ENCODE measurements at places on chromosomes 6 and 20.

DNA sequence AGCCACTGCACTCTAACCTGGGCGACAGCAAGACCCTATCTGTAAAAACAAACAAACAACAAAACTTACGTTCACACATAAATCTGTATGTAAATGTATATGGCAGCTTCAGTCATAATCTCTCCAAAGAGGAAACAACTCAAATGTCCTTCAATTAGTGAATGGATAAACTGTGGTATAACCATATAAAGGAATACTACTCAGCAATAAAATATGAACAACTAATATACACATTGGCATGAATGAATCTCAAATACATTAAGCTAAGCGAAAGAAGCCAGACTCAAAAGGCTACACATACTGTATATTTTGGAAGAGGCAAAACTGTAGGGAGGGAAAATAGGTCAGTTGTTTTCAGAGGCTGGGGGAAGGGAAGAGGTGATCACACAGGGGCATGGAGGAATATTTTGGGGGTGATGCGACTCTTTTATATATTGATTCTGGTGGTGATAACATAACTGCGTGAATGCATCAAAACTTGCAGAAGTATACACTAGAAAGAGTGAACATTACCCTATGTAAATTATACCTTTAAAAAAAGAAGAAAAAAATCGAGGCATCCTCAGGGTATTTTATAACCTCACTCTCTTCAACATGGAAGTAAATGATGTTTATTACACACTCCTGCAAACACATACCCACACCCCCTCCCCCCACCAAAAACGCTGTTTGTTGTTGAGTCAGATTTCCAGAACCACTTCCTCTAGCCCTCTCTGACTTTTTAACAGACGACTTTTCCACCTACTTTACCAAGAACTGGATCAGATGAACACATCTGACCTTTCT, 115.2 kb upstream of the RNF24 start:
- DNase-seq, result no peak

DNA sequence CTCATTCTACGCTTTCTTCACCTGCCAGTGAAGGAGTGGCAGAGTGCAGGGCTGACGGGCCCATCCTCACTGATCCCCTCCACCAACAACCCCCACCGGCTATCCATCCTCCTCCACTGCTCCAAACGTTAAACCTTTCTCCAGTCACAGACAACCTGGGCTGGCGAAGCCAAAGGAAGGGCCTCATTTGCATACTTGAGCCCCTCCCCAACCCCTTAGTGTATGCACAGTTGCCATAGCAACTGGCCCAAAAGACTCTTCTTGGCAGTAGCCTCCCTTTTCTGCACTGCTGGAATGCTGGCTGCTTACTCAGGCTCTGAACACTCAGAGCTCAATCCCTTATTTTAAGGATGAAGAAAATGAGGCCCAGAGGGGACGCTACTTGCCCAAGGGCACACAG, 130.3 kb downstream of the GRM4 start:
- no peak for DNase-seq

DNA sequence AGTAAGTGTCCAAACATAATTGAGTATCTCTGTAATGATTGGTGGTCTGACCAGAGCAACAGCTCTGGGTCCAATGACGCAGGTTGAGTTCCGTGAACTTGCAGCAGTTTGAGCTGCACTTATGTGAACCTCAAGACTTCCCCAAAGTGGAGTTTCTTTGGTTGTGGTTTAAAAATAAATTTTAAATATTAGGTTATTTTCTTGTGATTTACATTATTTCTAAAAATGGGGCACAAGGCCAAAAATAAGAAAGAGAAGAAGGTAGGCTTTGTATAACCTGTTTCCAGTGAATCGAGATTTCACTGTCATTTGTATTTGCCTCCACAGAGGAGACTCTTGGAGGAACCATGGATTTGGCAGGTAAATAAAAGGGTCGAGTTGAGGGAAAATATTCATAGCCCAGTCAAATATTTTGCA, 166.4 kb upstream of the ZNF217 start:
- no peak for DNase-seq

DNA sequence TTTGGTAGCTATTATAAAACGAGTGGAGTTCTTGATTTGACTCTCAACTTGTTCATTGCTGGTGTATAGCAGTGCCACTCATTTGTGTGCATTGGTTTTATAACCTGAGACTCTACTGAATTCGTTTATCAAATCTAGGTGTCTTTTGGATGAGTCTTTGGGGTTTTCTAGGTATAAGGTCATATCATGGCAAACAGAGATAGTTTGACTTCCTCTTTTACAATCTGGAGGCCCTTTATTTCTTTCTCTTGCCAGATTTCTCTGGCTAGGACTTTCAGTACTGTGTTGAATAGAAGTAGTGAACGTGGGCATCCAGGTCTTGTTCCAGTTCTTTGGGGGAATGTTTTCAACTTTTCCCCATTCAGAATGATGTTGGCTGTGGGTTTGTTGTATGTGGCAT, 38.8 kb downstream of the SUMO4 start:
- DNase-seq, result no peak

DNA sequence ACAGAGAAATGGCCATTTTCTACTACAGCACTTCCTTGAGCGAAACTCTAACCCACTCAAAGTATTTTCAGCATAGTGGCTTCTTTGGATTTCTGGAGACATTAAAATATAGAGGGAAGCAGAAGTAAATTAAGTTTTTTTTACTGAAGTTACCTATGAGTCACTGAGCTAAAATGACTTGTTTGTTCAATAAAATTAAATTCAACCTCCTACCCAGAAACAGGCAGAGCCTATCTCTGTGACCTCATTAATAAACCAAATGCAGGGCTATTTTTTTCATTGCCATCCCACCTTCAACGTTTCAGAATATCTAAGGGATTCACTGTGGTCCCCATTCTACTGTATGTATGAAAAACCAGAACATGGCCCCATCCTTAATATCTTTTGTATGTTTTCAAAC, 133.0 kb downstream of the MTFR2 start:
- DNase-seq, result no peak

- DNase-seq, result no peak
Observed at GRCh38 chr6:9593554-9593953, 821.3 kb downstream of the TFAP2A start.

- no peak for DNase-seq
Observed at GRCh38 chr6:107154801-107155160, 39.5 kb upstream of the BEND3 start.

DNA sequence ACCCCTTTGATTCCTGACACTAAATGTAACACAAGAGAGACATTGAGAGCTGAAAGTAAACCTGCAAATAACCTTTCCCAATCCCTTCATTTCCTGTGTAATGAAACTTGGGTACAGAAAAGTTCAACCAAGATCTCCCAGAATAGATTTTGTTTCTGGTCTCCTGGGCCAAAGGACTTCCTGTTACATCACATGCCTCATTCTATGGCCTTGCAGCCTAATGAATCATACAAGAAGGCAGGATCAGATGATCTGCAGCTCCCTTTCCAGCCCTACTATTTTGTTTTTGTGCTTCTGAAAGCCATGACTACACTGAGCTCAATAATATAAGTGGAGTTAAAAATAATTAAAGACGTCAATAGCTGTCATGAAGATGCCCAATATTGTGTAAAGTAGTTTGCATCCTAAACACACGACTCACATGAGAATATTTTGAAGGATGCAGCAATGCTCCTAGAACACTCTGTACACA, 73.4 kb upstream of the NOX3 start:
- peak; percentile 34 for DNase-seq

GRCh38 chr6:23006656-23007055, 437.3 kb downstream of the HDGFL1 start:
- no peak for DNase-seq

DNA sequence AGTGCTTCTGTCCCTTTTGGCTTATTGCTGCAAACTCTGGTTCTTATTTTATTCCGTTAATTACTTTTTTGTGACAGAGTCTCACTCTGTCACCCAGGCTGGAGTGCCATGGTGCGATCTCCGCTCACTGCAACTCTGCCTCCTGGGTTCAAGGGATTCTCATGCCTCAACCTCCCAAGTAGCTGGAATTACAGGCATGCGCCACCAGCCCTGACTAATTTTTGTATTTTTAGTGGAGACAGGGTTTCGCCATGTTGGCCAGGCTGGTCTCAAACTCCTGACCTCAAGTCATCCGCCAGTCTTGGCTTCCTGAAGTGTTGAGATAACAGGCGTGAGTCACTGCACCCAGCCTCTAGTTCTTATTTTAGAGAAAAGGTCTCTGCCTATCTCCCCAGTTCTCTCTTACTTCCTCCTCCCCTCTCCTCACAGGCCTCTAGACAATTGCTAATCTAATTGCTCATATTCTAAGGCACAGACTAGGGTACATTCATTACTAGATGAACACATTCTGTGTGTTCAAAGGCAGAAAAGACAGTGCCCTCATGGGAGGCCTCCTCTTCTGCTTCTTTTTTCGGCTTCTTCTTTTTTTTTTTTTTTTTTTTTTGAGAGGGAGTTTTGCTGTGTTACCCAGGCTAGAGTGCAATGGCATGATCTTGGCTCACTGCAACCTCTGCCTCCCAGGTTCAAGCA, 27.0 kb downstream of the EDEM2 start:
- DNase-seq, result peak; percentile 33

DNA sequence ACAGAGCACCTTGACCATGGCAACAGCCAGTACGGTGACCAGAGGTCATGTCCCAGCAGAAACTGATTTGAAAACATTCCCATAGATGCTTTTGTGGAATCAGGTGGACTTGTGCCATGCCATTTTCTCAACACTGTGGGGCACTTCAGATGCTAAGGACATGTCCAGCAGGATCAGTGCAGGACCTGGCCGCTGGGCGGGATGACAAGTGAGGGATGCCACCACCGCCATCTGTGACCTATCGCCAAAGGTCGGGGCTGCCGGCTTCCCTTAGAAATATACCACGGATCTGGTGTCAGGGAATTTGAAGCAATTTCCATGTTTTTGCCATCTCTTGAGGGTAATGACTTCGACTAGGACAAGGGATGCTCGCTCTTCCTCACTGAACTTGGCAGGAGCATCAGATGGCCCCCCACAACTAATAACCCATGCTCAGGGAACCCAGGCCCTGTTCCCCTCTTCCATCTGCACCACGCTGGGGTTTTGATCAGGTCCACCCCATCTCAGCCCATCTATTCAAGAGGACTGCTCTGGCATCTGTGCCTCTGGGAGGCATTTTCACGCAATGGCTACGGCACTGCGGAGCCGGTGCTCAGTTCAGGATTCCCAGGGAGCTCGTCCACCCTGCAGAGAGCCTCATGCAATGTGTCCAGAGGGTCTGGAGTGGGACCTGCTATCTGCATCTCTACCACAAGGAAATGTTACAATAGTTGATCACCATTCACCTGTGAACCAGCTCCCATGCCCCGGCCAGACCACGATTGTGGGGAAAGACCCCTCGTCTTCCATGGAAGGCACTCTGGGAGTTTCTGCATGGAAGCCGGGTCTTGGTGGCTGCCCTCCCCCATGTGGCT, 302.6 kb downstream of the TAF4 start:
- DNase-seq, result no peak

DNA sequence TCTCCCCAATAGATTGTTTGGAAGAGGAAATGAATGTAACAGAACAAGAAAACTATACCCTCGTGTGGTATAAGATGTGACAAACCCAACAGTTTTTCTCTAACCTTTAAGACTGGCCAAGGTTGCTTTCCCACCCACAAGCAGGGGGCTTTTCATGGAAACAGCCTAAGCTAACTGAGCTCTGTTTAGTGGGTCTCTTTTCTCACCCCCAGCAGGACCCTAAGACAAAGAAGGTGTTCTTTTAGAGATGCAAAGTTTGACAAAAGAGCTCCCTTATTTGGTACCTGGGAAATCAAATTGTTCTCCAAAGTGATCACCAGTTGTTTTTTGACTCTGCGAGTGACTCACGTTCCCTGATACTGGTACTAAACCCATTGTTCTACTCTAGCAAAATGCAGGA, 59.1 kb downstream of the MBOAT1 start:
- DNase-seq, result no peak

DNA sequence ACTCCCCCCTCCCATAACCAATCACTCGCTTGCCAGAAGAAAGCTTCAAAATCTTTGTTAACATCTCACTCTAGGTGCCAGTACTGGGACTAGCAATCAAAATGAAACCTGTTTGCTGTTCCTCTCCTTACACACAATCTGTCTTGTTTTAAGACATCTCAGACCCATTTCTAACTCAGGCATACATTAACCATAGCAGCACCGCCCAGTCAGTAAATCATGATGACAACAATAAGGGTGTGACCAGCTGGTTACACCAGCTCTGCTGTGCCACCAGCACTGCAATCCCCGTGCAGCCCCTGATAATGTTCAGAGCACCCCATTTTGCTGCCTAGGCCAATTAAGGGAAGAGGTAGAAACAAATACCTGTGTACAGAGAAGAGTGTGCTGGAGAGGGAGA, 185.2 kb upstream of the TAB2 start:
- DNase-seq, result no peak

DNA sequence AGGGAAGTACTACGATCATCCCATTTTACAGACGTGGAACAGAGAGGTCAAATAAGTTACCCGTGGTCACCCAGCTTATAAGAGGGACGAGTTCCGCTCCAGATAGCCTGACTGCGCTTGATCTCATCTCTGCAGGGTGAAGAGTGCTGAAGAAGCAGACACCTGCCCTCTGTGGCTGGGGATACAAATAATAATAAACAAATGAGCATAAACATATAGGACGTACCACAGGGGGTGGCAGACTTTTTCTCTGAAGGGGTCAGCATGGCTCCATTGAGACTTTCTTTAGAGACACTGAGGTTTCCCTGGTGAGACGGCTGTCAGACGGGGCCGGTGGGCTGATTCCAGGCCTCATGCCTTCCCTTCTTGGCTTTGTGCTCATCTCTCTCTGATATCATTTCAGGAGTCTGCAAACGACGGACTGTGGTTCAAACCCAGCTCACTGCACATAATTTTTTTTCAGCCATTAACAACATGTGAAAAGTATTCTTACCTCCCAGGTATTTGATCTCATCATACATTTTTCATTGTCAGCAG, 47.1 kb downstream of the IRF4 start:
- DNase-seq, result no peak

DNA sequence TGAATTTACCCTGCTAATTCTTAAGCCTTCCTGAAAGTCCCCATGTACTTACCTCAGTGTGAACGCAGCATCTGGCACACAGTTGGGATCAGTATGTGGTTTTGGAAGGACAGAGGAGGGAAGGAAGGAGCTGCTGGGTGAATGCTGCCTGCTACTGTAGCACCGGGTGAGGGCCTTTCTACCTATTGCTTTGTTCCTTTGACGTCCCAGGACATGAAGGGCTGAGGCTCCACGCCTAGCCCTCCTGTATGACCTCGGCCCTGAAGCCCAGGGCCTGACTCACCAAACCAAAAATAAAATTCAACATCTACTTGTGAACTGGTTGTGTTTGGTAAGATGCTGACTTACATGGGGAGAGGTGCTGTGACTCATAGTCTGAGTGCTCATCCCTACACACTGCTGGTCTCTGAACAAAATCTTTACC, 51.1 kb downstream of the ARID1B start:
- no peak for DNase-seq

DNA sequence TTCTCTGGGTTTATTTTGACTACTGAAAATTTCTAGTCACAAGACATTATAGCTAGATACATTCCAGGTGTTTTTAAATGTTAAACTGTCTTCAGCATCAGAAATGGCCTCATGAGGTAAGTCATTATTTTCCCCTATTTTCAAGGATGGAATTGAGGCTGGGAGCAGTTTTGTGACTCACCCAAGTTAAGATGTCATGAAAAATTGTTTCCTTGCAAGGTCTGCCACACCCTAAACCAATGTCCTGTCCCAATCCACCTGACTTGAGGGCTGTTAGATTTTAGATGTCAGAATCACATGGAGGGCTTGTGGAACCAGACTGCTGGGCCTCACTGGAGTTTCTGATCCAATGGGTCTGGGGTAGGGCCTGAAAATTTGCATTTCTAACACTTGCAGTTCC, 16.9 kb downstream of the SLC22A3 start:
- DNase-seq, result no peak

- DNase-seq, result no peak
Observed at GRCh38 chr20:47007826-47008655, 113.4 kb downstream of the EYA2 start.

- no peak for DNase-seq
Observed at GRCh38 chr6:148750838-148751792, 4.3 kb downstream of the UST start.
